ENCODE measurements at places on chromosomes 12 and 14.
A peak's percentile ranks its signal among the peaks of the same experiment; 100 is the strongest.

GRCh38 chr12:6457220-6457945 is 5.5 kb downstream of the TAPBPL start:
- DNase-seq = no peak

DNA sequence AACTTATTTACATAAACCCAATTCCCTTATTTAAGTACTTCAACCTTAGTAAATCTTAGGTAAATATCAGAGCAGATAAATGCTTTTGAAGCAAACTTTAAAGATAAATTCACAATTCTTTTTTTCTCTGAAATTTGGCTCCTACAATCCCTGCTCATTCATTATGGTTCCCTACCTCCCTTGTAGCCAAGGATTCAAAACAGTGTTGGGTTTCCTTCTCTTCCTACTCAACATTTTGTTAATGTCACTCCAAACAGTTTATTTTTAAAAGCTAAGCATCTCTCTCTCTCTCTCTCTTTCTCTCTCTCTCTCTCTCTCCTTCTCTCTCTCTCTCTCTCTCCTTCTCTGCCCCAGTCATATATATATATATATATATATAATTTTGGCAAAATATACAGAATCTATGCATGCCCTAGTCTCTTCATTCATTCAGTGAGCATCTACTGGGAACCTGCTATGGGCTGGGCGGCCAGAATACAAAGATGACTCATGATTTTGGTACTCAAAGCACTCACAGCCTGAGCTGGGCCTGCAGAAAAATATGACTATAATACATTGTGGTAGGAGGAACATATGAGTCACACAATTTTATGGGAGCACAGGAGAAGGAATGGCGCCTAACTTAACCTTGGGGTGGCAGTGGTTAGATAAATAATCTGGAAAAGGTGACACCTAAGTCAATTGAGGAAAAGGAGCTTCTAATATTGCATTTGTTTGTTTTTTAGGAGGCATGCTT is 123.7 kb upstream of the DHRS4 start:
- no peak for DNase-seq

DNA sequence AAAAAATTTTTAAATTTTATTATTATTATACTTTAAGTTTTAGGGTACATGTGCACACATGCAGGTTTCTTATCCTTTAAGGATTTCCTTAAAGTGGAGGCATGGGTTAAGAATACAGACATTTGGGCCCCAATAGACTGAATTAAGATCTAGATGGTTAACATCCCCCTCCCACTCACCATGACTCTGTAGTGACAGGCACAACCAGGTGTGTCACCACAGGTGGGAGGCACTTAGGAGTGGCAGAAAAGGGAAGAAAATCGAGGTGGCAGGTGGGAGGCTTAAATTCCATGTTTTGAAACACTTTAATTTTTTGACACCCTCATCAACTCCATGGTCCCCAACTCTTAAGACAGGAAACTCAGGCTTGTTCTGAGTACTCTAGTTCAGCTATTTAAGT is 37.6 kb upstream of the GRIP1 start:
- no peak for DNase-seq

DNA sequence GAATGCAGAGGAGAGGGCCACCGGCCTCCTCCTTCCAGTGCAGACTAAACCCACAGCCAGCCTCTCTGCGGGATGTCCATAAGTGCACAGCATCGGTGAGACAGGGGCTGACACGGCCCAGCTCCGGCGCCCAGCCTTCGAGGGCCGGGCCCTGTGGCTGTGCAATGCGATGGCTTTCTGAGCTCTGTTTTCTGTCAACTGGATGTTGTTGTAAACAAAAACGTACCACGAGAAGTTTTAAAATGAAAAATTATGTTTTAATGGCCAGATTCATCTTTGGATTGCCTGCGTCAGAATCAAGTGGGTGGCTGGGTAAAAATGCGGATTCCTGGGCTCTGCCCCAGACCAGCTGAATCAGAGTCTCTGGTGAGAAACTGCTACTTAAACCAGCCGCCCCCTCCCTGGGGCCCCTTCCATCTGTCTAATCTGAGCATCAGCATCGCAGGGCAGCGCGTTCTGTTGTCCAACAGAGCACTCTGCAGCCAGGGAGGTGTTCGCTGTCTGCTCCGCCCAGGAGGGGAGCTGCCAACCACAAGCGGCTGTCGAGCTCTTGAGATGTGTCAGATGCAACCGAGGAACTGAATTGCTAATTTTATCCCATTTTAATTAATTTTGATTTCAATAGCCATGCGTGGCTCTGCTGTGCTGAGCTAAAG is 133.4 kb downstream of the RFLNA start:
- DNase-seq = no peak

GRCh38 chr12:116624516-116624915 is 65.3 kb downstream of the MAP1LC3B2 start:
- DNase-seq = no peak

GRCh38 chr12:111121840-111122239 is 201.5 kb upstream of the MYL2 start:
- DNase-seq = no peak

GRCh38 chr12:11731455-11731854 is 82.0 kb downstream of the ETV6 start:
- no peak for DNase-seq

DNA sequence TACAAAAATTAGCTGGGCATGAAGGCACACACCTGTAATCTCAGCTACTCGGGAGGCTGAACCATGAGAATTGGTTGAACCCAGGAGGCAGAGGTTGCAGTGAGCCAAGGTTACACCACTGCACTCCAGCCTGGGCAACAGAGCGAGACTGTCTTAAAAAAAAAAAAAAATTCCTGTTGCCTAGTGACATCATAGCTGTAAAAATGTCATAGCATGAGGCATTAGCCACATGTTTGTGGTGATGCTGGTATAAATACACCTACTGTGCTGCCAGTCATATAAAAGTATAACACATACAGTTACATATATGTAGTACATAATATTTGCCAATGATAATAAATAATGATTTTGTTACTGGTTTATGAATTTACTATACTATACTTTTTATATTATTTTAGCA is 22.2 kb downstream of the SLC41A2 start:
- DNase-seq = no peak

- no peak for DNase-seq
These were observed 23.1 kb downstream of the ARHGAP5 start for GRCh38 chr14:32100175-32100574.

GRCh38 chr12:52391618-52392002 is 6.2 kb upstream of the KRT84 start:
- DNase-seq = no peak

DNA sequence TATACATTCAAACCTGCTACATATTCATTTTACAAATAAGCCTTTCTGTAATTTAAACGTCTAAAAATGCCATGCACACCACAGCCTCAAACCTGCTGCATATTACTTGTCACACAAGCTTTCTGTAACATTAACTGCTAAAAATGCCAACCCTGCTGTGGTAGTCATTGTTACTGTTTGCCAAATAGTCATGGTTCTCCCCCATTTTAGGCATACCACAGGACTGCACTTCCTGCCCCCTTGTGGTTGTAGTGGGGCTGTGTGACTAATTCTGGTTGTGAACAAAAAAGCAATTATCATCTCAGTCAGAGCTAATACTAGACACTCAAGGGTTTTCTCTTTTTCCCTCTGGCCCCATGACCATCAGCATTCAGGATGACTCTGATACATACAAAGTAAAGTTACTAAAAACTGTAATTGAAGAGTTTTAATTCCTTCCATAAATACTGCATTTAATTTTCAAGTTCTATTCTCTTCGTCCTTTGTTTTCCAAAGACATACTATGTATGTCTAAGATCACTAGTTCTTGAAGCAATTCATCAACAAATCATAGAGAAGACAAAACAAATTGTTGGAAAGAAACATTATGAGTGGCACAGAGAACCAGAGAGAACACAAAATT is 5.7 kb upstream of the SLC35F4 start:
- DNase-seq = peak; percentile 32

DNA sequence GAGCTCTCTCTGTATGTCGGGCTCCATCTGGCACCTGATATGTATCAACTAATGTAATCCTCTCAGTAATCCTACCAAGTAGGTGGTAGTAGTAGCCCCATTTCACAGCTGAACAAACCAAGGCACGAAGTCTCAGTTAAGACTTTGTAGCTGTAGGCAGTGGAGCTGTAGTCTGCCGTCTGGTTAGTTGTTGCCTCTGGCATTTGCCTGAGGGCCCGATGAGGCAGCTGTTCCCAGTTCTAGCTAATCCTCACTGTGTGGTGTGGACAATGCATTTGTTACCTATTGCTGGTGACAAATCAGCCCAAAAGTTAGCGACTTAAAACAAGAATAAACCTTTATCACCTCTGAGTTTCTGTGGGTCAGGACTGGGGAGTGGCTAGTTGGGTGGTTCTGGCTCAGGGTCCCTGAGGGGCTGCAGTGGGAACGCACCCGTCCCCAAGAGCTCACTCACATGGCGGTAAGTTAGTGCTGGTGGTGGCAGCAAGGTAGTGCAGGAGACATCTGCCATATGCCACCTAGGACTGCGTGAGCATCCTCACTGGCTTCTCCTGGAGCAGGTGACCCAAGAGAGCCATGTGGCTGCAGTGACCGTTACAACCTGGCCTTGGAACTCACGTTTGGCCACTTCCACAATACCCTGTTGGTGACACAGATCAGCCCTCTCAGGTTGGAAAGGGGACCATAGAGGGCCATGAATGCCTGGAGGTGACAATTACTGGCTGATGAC is 5.6 kb downstream of the AACS start:
- DNase-seq = no peak

- peak; percentile 37 for DNase-seq
These were observed 34.9 kb upstream of the SPTSSA start for GRCh38 chr14:34496679-34497513.

DNA sequence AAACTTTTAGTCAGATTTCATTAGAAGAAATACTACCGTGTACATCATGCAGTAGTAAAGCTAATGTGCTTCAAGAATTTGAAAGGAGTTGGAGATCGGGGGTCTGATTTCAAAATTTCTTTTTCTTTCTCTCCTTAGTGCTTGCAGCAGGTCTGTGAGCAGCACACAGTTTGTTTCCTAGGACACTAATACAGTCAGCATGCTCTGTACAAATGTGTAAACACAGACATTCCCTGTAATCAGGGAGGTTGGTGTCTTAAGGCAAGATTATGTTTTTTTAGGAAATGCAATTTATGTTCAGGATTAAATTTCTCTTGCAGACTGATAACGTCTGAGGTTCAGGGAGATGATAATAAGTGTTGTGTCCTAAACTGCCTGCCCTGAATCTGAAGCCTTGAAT is 142.7 kb downstream of the ALX1 start:
- DNase-seq = no peak

DNA sequence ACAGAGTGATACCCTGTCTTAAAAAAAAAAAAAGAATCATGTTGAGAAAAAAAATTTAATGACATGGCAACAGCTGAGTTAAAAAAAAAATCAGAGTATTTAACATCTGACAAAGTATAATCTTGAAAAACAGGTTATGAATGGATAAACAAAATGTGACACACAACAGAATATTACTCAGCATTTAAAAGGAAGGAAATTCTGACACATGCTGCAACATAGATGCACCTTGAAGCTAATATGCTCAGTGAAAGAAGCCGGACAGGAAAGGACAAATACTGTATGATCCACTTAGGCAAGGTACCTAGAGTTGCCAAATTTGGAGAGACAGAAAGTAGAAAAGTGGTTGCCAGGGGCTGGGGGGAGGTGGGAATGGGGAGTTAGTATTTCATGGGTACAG is 19.4 kb upstream of the EIF2B2 start:
- no peak for DNase-seq

GRCh38 chr12:115341442-115341841 is 657.5 kb upstream of the TBX3 start:
- DNase-seq = no peak

DNA sequence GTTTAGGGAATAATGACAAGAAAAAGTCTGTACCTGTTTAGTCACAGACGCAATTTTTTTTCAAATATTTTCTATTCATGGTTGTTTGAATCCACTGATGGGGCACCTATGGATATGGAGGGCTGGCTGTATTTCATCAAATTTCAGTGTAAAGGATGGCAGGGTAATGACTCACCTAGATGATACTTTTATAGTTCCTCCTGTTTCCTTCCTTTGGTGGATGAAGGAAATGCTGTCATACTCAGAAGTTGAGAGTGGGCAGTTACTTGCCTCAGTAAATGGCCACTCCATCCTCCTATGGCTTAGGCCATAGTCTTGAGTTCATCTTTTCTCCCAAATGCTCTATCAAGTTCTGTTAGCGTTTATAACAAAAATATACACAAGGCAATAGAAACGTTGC is 18.9 kb upstream of the C12orf71 start:
- DNase-seq = no peak

- no peak for DNase-seq
These were observed 163.5 kb downstream of the KIF26A start for GRCh38 chr14:104301731-104302460.

- DNase-seq = no peak
These were observed 4.8 kb downstream of the LACRT start for GRCh38 chr12:54629925-54630324.

DNA sequence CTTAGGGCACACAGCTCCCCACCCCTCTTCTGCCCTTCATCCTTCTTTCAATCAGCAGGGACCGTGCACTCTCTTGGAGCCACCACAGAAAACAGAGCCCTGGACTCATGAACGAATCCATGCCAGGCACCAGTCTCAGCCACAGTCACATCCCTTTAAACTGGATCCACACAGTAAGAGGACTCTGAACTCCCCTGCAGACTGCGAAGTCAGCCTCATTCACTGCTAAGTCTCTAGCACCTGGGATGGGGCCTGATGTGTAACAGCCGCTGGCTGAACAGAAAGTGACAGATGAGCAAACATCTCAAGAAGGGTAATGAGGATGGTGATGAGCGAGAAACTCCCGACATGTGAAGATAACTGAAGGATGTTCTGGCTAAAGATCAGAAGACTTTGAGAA is 45.8 kb upstream of the IQSEC3 start:
- no peak for DNase-seq

GRCh38 chr14:85974602-85975001 is 444.7 kb downstream of the FLRT2 start:
- no peak for DNase-seq

GRCh38 chr12:52677671-52678070 is 2.5 kb downstream of the KRT1 start:
- DNase-seq = no peak

DNA sequence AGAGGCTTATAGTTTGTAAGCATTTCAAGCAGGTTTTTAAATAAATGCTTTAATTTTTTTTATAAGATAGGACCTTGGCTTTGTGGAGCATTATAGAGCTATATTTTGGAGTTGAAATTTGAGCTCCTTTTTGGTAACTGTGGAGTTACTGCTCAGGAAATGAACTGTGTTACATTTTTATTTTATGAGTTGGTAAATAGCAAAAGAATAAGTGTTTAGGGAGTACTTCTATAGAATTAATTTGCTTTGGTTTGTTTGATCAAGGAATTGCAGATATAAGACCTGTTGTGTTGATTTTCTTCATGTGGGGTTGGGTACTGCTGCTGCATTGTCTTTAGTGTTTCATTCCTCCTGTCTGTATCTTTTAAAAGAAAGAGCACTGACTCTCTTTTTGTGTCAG is 3.5 kb downstream of the ATP2A2 start:
- DNase-seq = no peak
